ENCODE measurements at places on chromosomes 5 and 9.

DNA sequence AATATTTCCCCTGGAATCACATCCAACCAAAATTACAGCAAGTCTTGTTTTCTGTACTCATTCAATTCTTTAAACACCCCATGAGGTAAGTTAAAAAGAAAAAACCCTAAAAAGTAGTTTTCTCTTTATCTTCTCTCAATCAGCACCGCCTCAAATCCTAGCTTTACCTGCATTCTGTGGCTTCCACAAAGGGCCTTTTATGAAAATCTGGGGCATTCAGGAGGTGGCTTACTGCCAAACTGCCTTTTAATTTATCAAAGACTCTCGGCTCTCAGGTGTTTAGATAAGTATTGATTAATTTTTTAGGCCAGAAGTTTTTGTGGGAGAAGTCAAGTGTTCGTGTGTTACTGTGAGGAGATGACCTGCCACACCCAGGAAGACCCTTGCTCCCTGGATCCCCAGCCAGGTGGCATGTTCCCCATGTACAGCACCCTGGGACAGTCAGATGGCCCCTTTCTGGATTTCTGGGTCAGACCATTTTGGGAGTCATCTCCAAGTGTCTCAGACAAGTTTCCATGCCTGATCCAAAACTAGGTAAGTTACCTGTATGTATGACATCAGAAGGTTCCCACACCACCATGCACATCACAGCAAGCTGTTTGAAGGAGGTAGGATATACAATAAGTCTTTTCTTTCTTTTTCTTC, 6.2 kb upstream of the TMEM171 start:
- DNase-seq: no peak

- DNase-seq: no peak
These were observed 75.6 kb downstream of the VCAN start for GRCh38 chr5:83547161-83547560.

- no peak for DNase-seq
These were observed 43.9 kb downstream of the BOD1 start for GRCh38 chr5:173572431-173573125.

DNA sequence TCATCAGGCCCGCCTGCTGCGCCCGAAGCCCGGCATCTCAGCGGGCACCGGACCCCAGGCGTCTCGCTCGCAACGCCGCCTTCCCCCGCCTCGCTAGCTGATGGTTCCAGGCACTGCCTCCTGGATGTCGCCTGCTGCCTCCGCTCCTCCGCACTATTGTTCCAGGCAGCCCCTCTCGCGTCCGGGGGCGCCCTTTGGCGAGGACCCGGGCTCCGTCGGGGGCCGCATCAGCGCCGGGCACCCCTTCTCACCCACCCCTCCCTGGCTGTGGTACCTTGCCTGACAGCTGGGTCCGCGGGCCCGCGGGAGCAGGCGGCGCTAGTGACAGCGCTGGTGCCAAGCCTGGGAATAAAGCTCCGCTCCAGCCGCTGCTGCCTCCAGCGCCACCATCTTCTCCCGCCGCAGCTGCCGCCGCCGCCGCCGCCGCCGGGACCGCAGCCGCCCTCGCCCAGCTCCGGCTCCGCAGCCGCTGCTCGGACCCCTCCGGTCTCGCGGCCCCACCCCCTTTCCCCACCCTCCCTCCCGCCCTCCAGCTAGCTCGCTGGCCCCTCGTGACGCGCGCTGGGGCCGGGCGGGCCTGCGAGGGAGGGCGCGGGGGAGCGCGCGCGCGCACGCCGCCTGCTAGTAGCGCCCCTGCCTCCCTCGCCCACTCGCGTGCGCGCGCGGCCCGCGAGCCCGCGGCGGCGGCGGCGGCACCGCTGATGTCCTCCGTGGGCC, at the start of gene APBA1:
Gene APBA1, minus strand, starts transcription at position 493 of the 717 bp plus-strand sequence.
- DNase-seq: peak; percentile 45

GRCh38 chr5:126198531-126198930, 224.7 kb upstream of the GRAMD2B start:
- no peak for DNase-seq

DNA sequence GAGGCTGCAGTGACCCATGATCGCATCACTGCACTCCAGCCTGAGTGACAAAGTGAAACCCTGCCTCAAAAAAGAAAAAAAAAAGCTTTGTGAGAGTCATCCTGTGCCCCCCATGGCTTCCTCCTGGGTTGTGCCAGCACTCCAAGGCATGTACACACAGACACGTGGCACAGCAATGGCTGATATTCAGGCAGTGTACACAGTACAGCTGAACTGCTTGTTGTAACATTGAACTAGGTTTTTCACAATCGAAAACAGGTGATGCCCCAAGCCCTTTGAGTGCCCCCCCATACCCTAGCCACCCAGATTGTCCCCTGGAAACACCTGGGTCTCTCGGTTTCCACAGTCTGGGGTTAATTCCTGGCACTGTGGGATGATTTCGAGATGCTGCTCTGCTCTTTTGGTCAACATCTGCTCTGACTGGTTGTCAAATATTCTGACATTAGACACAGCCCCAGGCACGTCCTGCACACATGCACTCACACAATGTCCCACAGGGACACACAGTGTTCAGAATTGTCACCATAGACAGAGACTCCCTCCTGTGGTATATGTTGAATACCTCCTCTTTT, 9.2 kb downstream of the SPINK4 start:
- no peak for DNase-seq

DNA sequence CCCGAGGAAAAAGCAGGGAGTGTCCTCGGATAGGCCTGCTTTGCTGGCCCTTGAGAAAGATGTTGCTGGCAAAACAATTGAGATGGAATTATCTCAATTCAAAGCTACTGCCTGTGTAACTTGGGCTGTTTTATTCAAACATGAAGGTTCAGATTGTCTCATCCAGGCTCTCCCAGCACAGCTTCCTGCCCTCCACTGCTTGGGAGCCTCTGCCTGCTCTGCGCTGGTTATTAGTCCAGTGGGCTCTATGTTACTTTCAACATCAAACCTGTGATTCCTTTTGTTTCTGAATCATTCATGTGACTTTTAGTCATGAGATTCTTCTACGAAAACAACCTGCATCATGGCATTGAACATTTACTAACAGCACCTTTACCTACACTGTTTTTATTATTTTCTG, 123.2 kb downstream of the SNCAIP start:
- DNase-seq: no peak

- no peak for DNase-seq
These were observed 5.7 kb downstream of the RCL1 start for GRCh38 chr9:4798281-4799032.

DNA sequence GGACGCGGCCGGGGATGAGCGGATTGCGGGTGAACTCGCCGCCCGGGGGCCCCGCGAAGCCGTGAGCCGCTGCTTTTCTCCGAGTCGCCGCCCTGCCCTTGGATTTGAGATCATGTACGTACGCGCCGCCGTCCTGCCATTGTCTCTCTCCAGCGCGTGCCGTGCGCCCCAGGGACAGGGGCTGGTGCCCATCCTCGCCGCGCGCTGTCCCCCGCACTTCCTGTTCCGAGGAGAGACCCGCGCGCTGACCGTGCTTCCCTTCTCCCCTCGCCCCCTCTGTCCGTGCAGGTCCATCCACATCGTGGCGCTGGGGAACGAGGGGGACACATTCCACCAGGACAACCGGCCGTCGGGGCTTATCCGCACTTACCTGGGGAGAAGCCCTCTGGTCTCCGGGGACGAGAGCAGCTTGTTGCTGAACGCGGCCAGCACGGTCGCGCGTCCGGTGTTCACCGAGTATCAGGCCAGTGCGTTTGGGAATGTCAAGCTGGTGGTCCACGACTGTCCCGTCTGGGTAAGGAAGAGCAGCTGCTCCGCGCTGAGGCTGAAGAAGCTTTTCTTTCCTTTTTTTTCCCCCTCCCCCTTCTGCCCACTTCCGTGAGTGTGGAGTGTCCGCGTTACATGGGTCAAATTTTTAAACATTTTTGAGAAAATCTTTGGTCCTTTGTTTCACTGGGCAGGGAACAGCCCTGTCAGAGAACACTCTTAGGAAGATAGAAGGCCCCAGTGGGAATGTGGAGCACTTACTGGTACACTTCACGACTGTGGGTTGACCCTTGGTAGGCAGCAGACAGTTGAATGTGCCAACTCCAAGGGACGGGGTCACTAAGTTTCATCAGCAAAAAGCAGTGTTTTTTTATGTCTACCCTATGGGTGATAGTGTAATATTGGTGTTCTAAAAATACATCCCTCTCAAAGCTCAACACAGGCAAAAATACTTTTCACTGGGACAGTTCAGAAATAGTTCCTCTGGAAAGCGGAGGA, 727 bp downstream of the RHOBTB3 start:
- peak; percentile 52 for DNase-seq

DNA sequence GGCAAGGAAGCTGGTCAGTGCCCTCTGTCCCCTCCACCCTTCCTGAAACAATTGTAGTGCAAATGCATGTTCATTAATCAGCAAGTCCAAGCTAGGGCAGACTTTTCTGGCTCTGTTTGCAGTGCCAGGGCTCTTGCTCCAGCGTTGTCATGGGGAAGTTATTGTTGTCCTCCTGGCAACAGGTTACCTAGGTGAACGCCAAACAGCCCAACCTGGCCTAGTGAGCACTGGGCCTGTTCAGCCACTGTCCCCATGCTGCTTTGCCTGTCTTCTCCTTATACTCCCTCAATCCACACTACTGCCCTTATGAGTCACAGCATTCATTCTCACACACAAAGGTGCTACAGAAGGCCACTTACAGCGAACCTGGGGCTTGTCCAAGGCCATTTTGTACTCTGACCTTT, 34.5 kb upstream of the GLIS3 start:
- DNase-seq: no peak

- no peak for DNase-seq
These were observed 11.8 kb downstream of the RBM18 start for GRCh38 chr9:122252796-122253195.

DNA sequence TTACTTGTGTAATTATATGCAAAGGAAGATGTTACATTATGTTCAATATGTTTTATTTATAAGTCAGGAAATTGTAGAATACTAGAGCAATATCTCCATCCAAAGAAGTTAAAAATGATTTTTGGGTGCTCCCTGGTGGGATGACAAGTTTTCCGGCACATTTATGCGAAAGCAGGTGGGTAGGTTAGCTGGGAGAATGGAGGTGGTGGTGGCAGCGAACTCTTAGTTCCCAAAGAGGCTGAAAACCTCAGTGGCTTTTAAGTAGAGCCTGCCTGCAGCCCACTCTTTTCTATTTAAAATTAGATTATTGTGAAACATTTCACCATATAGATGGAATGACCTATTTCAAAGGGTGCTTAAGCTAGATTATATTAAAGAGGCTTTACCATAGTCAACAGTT, 51.8 kb downstream of the ANKRD33B start:
- no peak for DNase-seq

GRCh38 chr5:137856916-137857862, 10.5 kb upstream of the MYOT start:
- no peak for DNase-seq

GRCh38 chr5:54867310-54867944, 118.0 kb downstream of the ESM1 start:
- DNase-seq: no peak

DNA sequence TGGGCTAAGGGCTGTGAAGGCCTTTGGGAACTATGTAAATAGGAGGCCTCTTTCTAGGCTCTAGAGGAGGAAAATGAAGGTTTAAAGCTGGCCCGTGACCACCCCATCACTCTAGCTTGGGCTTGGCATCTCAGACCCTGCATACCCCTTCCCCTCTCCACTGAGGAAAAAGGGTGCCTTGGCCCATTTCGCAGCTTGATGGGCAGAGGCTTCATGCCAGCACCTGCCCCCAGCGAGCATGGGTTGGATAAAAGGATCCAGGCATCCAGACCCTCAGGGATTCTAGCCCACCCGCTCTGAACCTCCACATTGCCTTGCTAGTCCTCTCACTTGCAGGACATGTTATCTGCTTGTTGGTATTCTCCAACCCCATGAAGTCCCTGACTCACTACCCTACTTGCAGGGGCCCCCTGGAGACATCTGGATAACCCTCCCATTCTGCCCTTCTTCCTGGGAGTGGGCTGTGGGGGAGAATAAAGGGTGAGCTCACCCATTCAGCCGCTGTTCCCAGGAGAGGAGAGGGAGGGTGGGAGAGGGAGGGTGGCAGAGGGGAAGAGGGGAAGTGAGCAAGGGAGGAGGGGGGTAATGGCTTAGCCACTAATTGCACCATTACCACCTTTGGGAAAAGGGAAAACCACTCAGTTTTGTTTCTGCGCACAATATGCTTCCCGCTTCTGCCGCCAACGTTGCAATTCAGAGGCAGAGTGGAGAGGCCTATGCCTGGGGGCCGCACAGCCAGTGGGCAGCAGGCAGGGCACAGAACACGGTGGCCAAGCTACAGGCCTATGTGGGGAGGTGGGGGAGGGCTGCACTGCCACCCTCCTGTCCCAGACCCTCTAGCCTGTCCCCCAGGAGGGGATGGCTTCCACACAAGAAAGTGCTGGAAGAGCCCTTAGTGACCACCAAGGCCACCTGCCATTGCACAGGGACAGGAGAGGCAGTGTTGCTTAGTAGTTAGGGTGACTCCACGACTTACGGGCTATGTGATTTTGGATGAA, 2.1 kb upstream of the CAMK2A start:
- DNase-seq: no peak

DNA sequence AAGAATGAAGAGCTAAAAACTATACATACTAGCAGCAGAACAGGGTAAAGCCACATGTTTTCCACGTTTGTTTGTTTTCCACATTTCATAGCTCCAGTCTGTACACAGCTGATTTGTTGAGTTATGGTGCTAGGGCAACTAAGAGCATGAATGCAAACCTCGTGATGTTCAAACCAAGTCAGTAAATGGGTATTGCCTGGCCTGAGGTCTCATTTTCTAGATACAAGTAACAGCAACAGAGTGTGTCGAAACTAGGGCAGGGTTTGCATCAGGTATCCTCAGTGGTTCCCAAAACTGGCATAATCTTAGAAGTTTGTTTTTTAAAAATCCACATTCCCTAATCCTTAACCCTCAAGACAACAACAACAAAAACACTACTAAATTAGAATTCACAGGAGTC, 89.3 kb downstream of the CEMIP2 start:
- no peak for DNase-seq

DNA sequence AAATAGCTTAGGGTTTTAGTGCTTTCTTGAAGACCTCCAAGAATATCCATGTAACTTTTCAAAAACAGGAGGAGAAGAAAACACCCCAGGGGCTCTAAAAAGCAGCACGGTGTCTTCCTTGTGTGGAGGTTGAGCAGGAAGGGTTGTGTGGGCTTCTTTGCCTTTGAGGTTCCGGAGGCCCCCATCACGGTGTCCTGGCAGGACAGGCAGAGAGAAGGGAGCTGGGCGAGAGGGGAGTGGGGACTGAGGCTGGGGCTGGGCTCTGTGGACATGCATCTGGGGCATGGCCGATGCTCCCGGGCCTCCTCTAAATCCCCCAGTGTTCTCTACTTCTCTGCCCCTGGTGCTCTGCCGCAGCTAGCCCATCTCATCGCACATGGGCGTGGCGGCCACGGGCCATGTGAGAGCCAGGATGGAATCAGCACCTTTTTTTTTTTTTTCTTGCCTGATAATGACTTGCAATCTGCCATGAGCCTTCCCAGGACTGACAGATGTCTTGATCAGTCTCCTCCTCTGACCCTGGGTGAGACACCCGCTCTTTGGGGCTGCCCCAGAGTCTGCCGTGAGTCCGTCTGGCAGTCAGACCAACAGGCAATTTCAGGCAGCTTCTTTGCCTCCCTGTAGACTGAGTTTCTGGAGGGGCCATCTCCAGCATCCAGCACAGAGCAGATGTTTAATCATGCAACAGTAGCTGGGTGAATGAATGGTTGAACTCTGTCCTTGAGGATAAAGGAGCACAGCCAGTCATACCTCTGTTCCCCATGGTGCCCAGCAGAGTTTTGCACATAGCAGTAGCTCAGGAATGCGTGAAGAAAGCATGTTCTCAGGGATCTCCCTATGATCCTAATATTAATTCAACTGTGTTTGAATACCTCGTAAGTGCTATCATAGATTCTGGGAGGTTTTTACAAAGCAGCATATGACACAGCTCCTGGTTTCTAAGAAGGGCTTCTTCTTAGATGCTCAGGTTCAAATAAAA, 12.1 kb downstream of the CXCL14 start:
- DNase-seq: no peak
